ENCODE measurements at places on chromosomes 13 and 19. TPM values are rescaled to one million over a fixed set of nuclear protein-coding genes. Genes with fewer than 3 reads are reported as not detected.

- no peak for DNase-seq
These were observed 10.8 kb downstream of the ALOX5AP start for GRCh38 chr13:30745906-30746686.

GRCh38 chr19:54287456-54287855 is 6.5 kb upstream of the LILRB2 start:
- no peak for DNase-seq

The LILRA5 gene
- 0.37 TPM for polyA plus RNA-seq

The DOCK6 gene
- 67.7 TPM for polyA plus RNA-seq

- no peak for DNase-seq
These were observed 59.6 kb downstream of the PDS5B start for GRCh38 chr13:32645854-32646253.

- DNase-seq: no peak
These were observed 10.7 kb downstream of the EPSTI1 start for GRCh38 chr13:42981317-42981716.

The LRRC63 gene
- polyA plus RNA-seq: 0.28 TPM

GRCh38 chr13:73403355-73404120 is 344.7 kb downstream of the KLF5 start:
- no peak for DNase-seq

- no peak for DNase-seq
These were observed 291.9 kb upstream of the HTR2A start for GRCh38 chr13:47188802-47189201.

- DNase-seq: peak; percentile 0
These were observed 171.5 kb upstream of the SLITRK6 start for GRCh38 chr13:85970727-85971126.

GRCh38 chr13:31769575-31769974 is 30.2 kb downstream of the RXFP2 start:
- no peak for DNase-seq

GRCh38 chr13:54953786-54954185 is 1925.2 kb downstream of the OLFM4 start:
- DNase-seq: no peak

GRCh38 chr19:55459950-55460657 is 1.3 kb downstream of the ISOC2 start:
- no peak for DNase-seq

GRCh38 chr13:98315902-98316301 is 138.8 kb upstream of the RNF113B start:
- no peak for DNase-seq

DNA sequence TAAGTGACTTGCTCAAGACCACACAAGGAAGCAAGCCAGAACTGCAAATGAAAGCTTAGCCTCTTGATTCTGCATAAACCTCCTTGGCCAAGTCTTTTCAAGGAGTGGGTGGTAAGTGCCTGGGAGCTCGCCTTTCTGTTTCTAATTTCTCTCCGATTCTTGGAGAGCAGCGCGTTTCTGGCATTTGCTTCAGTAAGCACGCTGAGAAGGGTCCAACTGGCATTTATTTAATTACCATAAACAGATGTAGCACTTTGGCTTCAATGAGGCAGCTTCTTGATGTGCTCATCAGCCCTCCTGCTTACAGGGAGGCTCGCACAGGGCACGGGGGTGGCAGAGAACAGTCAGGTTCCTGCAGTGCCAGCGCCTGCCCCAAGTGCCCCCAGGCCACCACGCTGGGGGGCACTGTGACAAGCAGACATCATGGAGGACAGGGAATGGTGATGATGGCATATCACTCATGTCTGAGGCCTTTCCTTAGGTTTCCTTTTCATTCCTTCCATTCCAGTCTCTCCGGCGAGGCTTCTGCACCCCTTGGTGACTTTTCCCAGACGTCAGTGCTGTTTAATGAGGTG is 13.3 kb downstream of the SIAH3 start:
- no peak for DNase-seq

- DNase-seq: no peak
These were observed 15.1 kb upstream of the ZNF507 start for GRCh38 chr19:32330213-32330857.

The TMEM38A gene
- 7.7 TPM for polyA plus RNA-seq

The MAP1S gene
- 50.9 TPM for polyA plus RNA-seq

DNA sequence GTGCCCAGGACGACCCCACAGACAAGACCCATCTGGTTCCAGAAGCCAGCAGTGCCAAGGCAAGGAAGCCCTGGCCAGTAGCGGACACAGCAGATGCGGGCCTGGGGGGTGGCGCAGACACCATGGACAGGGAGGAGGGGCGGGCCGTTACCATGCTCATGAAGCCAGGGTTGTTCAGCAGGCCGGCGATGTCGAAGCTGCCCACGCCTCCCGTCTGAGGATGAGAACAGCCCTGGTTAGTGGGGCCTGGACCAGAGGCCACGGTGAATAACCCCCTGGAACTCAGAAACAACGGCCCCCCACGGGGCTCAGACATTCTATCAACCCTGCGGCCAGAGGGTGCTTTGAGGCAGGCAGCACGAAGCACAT is 21.5 kb upstream of the SLC39A3 start:
- no peak for DNase-seq

The ZNF564 gene
- 12.0 TPM for polyA plus RNA-seq

GRCh38 chr13:51348069-51348967 is 8.8 kb downstream of the SERPINE3 start:
- no peak for DNase-seq

- DNase-seq: no peak
These were observed 230.5 kb upstream of the SERP2 start for GRCh38 chr13:44142941-44143665.

DNA sequence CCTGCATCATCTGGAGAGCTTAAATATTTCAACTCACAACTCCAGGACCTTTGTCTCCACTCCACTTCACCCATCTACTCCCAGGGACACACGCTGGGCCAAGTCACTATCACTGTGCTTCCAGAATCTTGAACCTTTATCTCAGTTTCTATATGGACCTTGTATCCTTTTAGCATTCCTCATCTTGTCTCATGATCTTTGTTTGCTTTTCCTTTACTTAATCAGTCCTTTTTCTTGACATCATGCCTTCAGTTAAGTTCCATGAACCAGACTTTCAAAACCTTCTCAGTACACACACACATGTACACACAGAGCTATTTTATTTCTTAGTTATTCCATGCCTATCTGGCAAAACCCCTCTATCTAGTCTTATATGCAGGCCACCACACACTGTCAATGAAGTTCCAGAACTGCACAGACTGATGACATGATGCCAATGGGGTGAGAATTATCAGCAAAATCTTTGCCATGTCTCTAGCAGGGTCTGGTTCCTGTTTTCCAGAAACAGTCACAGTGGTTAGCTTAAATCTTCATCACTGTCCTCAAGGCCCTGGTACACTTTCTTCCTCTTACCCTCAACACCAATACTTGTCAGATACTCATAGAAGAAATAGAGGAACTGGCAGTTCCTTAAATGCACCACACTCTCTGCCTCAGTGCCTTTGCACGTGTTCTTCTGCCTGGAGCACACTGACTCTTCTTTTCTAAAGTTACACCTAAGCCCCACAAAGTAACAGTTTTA is 77.6 kb upstream of the STARD13 start:
- DNase-seq: no peak

DNA sequence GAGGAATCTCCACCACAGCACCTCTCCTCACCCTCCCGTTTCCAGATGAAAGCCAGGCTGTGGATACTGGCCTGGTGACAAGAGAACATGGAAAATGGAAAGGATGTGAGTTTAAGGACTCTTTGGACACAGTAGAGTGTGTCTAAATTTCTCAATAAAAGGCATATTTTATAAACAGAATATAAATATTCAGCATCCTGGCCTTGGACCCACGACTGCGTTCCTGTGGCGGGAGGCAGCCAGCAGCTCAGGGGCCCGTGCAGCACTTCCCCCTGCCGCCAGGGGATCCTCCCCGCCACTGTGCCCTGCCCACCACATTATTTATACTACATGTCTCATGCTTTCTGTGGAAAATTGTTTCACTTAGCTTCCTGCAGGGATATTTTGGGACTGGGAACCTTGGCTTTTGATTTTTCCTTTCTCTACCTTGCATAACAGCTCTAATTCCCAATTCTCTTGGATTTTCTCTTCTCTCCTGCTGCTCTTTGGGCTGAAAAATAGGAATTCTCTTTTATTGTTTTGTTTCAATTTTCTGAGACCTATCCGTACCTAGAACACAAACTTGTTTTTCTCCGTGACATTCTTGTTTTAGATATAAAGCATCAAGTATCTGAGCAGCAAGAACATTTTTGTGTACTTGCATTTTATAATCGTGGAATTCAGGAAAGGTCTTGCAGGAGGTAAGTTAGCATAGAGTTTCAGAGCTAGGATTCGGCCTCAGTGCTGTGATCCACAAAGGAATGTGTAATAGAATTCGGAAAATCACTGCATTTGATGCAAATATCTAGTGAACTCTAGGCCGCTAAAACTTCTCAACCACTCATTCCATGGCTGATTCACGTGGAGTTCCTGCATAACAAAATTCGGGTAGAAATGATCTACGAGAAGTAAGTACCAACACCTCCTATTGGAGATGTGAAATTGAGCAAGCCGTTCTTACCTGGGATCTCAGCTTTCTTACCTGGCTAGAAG is 107.7 kb upstream of the SPATA13 start:
- no peak for DNase-seq

The LILRA1 gene
- polyA plus RNA-seq: 0.43 TPM

The ZNF677 gene
- polyA plus RNA-seq: 37.9 TPM

GRCh38 chr13:97802213-97802612 is 151.3 kb upstream of the IPO5 start:
- DNase-seq: no peak

The LTBP4 gene
- polyA plus RNA-seq: 341 TPM
